ENCODE measurements at places on chromosomes 3 and 15. TPM values are rescaled to one million over a fixed set of nuclear protein-coding genes. Genes with fewer than 3 reads are reported as not detected.

Gene LSMEM2
- polyA plus RNA-seq: 0.95 TPM

Gene VILL
- polyA plus RNA-seq: 13.9 TPM

Gene SH3BP5
- polyA plus RNA-seq: 60.5 TPM

- no peak for DNase-seq
These were observed 22.4 kb downstream of the PLEKHO2 start for GRCh38 chr15:64864068-64864467.

- no peak for DNase-seq
These were observed 144.6 kb upstream of the RASGRP1 start for GRCh38 chr15:38709196-38709595.

DNA sequence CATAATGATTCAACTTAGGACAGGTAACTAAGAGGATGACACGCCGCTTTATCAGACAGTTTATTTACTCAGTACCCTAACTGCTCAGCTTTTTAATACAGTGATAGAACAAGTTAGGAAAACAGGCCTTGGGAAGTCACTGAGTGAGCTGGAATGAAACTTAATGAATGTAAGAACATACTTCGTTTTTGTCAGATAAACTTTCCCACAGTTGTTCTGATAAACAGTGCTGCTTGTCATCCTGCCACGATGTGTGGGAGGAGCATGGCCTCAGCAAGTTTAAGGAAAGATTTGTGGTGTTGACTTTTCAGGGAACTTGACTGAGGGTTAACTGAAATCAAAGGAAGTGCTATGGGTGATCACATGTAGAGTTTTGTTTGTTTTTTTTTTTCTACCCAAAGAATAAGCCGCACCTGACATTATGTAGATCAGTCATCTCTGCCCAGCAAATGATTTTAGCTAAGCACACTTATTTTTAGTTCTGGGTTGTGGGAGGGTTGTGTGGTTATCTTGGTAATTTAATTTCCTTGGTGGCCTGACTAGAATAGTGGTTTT lies 5.6 kb upstream of the P2RY14 start:
- DNase-seq: no peak

DNA sequence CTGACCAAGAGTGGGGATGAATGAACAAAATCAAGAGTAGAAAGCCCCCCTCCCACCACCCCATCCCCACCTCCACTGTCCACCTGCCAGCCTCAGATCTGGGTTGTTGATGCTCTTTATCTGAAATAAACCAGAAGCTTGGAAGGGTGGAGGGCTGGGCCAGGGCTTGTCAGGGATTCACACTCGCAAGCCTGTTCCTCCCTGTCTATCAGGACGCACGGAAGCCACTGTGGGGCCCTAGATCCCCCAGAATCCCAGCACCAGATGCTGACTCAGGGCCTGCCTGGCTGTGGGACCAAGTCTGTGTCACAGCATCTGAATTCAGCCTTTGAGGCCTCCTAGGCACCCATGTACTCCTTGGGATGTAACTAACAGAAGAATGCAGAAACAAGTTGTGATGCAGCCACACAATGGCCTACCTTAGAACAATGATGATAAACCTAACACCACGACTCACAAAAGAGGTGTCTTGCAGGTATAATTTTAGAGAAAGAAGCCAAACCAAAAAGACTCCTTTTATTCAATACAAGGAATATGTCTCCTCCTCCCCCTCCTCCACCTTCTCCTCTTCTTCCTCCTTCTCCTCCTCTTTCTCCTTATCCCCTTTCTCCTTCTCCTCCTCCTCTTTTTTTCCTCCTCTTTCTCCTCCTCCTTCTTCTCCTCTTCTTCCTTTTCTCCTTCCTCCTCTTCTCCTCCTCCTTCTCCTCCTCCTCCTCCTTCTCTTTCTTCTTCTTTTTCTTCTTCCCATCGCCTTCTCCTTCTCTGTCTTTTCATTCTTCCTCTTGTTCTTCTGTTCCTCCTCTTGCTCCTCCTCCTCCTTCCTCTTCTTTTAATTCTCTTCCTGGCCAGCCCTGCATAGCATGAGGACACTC lies 234.7 kb downstream of the PLCL2 start:
- no peak for DNase-seq

DNA sequence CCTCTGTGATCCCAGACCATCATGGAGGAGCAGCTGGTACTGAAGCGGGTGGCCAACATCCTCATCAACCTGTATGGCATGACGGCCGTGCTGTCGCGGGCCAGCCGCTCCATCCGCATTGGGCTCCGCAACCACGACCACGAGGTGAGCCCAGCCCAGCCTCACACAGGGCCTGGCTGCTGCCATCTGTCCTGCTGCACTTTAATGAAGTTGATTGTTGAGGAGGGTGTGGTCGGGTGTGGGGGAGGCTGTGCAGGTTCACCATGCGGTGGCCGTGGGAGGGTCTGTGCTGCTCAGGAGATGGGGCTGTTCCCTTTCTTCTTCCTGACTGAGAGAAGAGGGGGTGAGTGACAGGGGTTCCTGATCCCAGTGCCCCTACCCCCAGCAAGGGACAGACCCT lies 30.6 kb downstream of the ACAD9 start:
- DNase-seq: no peak

DNA sequence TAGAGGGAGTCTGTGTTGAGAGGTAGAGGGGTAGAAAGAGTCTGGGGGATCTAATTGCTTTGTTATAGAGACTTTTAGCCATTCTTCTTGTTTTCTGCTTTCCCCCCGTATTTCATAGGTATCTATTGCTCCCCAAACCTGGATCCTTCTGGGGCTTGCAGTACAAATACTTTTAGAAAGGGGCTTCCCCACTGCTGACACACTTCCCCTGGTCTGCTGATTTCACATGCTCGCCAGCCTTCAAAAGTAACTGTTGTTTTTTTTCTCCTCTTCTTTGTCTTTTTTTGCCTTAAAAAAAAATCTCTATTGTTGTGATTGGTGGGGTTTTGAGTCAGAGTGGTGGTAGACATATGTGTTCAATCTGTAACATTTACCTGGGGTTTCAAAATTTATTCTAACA lies 300.6 kb upstream of the AZI2 start:
- no peak for DNase-seq

DNA sequence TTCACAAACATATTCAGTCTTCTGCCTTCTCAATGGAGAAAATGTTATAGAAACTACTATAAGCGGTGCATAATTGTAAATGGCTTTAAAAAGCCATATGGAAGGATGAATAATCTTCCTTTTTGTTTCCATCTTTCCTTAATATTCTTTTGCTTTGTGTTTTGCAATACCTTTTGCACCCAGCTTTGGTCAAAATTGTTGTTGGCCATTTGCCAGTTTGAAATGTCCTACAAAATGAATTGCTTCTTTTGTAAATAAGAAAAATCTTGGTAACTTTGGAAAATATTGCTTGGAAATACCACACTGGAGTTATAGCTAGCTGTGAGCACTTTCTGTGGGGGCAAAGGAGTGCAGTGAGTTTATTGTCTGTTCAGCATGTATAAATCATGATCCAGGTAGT lies 93.5 kb upstream of the NR2F2 start:
- DNase-seq: no peak

DNA sequence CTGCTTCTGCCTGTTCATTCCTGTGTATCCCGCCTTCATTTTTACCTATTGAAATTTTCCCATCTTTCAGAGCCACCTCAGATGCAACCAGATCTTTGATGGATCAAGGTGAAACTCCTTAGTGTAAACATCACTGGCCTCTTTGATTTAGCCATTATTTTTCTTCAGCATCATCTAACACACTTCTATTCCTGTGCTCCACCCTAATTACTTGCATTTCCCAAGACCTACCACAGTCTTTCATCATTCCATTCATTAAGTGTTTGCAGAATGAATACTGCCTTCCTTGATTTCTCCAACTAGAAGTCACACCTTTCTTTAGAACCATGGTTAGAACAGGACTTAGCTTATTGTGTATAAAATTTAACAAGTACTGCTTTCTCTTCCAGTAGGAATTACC lies 55.5 kb upstream of the SKIL start:
- DNase-seq: no peak

All from renal cortex interstitium (tissue), 15 donors.